Activated naive CD4-positive, alpha-beta T cell treated with anti-CD3 and anti-CD28 coated beads for 36 hours (primary cell): ENCODE measurements at places on chromosomes 6 and 20. TPM values are rescaled to one million over a fixed set of nuclear protein-coding genes. Genes with fewer than 3 reads are reported as not detected.

TUBE1 gene
- total RNA-seq: 62.7 TPM

GRCh38 chr6:140533526-140533925 lies 1159.1 kb upstream of the CITED2 start:
- peaks cover 6% of the 10 kb centered on the region for H3K27me3 ChIP-seq
- H3K4me1 ChIP-seq: no peaks in the 10 kb centered on the region
- no peak overlapping the region for H3K27ac ChIP-seq

RAET1G gene
- not detected for total RNA-seq

HMGCLL1 gene
- total RNA-seq: not detected

GRCh38 chr6:146305092-146305491 lies 238.5 kb upstream of the RAB32 start:
- H3K4me1 ChIP-seq: no peaks in the 10 kb centered on the region
- no peak for DNase-seq
- no peaks in the 10 kb centered on the region for H3K36me3 ChIP-seq
- H3K27me3 ChIP-seq: no peaks in the 10 kb centered on the region
- no peak overlapping the region for H3K4me3 ChIP-seq

- DNase-seq: no peak
- no peaks in the 10 kb centered on the region for H3K4me1 ChIP-seq
- H3K4me3 ChIP-seq: no peak overlapping the region
These were observed 277.9 kb upstream of the IRAK1BP1 start for GRCh38 chr6:78589436-78589835.

DNA sequence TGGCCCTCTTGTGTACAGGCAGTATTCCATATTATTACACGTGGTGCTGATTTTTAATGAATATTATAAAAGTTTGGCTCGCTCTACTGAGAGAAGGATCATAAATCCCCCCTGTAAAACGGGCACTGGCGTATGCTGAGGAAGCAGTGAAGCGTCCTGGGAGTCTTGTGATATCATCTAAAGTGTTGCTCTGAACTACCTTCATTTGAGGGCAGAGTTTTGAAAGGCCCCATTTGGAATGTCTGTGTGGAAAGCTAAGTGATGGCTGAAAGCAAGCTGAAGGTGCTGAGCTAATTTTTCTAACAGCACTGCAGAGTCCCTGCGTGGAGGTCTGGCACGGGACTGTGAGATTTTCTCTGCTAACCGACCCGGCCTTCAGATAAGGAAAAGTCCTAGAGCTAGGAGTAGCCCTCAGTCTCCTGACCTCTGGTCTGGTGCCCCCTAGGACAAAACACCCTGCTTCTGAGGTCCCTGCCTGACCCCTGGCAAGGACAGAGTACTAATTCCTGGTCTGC lies 1.3 kb upstream of the BACH2 start:
- peaks cover 25% of the 10 kb centered on the region for H3K36me3 ChIP-seq
- H3K27me3 ChIP-seq: peaks cover 3% of the 10 kb centered on the region
- H3K27ac ChIP-seq: no peak overlapping the region
- H3K4me1 ChIP-seq: peaks cover 36% of the 10 kb centered on the region
- no peak for DNase-seq

PRICKLE4 gene
- not detected for total RNA-seq

SLC22A1 gene
- not detected for total RNA-seq

GJA10 gene
- total RNA-seq: not detected

- H3K27me3 ChIP-seq: no peaks in the 10 kb centered on the region
- H3K4me1 ChIP-seq: no peaks in the 10 kb centered on the region
- no peak for DNase-seq
These were observed 378.3 kb downstream of the CDH4 start for GRCh38 chr20:61630391-61630650.
